NCI-H460 (cell line): ENCODE measurements at places on chromosomes 1 and 21.

DNA sequence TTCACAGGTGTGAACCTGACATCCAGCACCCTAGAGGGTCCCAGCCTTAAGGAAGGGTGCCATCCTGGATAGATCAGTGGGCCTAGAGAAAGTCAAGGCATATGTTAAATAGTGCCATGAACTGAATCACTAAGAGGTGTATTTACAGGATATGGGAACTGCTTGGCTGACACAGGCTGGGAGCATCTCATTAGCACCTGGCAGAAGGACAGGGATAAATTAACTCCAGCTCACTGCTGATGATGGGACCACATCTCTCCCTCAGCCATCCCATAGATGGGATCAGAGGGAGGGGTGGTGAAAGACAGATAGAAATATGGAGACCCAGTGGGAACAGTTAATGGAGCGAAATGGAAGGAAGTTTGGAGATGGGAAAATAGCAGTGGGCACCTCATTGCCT lies 122.0 kb downstream of the IGSF21 start:
- no peak for DNase-seq

GRCh38 chr1:187744665-187745064 lies 915.9 kb downstream of the PLA2G4A start:
- DNase-seq, result no peak

GRCh38 chr1:87707411-87707810 lies 378.7 kb downstream of the LMO4 start:
- DNase-seq, result no peak

GRCh38 chr1:100076744-100077143 lies 56.0 kb downstream of the SASS6 start:
- no peak for DNase-seq

- DNase-seq, result no peak
Measured at GRCh38 chr1:1432951-1433803, 2.3 kb upstream of the VWA1 start.

GRCh38 chr1:155967341-155968050 lies 10.9 kb downstream of the ARHGEF2 start:
- DNase-seq, result no peak

DNA sequence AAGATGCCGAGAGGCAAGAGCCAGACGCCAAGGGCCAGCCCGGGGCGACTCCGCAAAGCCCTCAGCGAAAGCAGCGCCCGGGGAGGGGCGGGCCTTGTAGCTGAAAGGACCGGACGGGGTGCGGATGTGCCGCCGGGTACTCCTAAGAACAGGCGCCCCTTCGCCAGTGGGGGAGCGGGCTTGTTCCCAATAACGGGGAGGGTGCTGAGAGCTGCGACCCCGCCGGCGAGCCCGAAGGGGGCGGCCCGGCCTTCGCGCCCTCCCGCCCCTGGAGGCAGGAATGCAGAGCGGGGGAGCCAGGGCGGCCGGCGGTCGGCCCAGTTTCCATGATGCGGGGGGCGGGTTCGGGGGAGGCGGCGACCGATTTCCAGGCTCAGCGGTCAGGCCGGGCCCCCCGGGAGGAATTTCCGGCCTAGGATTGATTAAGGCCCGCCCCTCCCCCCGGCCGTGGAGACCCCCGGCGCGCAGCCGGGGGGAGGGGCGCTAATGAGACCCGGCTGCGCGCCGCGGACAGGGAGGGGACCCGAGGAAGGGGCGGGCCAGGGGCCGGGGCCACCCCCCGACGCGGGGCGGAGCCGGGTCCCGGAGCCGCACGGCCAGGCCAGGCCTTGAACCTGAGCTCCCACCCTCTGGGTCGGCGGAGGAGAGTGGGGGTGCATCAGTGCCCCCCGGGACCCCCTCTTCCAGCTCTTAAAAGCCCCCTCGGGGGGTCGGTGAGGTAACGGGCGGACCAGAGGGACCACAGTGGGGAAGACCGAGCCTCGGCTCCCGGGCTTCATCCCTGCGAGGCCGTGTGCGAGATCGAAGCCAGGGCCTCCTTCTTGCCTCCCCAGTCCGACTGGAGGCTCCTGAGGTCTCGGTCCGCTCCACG lies 898 bp upstream of the TMEM200B start:
- peak; percentile 28 for DNase-seq

GRCh38 chr1:45340816-45341466 lies 701 bp upstream of the MUTYH start:
- no peak for DNase-seq

DNA sequence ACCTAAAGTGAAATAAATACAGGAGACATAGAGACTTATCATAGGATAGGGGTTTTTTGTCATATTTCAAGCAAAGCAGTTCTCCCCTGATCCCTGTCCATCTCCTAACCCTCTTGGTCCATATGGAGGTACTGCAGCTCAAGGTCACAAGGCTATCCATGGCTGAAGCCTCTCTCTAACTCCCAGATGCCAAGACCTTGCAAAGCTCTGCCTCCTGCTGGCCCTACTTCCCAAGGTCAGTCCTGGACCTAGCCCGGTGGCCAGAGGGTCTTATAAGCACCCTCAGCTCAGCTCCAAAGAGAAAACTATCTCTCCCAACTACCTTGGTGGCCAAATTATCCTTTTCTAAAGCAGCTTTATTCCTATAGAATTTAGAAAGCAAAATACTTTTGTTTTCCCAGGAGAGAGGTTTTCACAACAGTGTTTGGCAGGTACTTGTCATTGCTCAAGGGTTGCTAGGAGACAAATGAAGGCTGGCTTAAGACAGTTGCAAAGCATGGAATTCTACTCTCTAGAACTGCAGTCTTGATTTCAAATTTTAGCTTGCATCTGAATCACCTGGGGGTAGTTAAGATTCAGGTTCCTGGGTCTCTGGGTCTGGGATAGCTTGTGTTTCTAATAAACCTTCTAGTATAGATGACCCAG lies 121.5 kb downstream of the XCL2 start:
- no peak for DNase-seq

- DNase-seq, result no peak
Measured at GRCh38 chr1:66552287-66552686, 18.3 kb downstream of the SGIP1 start.

DNA sequence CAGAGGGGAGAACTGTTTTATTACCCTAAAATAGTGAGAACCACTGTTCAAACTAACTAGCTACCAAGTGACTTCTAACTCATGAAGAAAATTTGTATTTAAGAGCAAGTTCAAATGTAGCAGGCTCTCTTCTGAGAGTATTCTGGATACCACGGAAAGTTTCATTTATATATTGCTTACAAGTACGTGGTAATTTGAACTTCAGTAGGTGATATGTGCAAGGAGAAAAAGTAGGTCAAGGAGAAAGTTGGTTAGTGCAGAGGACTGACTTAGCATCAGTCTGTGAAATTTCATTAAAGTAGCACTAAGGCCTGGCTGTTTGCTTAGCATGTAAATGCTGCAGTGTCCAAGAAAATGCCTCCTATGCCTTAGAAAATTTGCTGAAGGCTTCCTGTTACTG lies 16.7 kb downstream of the SERPINC1 start:
- DNase-seq, result no peak

- no peak for DNase-seq
Measured at GRCh38 chr1:36321119-36321951, 2.1 kb downstream of the EVA1B start.

DNA sequence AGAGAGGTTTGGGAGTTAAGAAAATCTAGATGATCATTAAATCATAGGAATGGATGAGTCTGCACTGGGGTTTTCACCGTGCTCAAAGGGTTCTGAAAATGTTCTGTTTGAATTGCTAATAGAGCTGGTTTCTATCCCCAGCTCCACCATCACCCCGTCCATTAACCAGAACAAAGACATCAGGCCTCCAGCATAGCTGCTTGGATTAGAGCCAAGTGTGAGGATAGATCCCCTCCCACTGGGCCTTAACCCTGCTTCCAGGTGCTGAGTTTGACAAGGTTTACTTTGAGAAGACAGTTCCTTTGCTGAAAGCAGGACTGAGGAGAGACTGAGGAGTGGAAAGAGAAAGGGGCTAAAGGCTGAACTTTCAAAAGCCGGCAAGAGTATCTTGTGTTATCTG lies 48.3 kb downstream of the MPZL1 start:
- DNase-seq, result no peak

DNA sequence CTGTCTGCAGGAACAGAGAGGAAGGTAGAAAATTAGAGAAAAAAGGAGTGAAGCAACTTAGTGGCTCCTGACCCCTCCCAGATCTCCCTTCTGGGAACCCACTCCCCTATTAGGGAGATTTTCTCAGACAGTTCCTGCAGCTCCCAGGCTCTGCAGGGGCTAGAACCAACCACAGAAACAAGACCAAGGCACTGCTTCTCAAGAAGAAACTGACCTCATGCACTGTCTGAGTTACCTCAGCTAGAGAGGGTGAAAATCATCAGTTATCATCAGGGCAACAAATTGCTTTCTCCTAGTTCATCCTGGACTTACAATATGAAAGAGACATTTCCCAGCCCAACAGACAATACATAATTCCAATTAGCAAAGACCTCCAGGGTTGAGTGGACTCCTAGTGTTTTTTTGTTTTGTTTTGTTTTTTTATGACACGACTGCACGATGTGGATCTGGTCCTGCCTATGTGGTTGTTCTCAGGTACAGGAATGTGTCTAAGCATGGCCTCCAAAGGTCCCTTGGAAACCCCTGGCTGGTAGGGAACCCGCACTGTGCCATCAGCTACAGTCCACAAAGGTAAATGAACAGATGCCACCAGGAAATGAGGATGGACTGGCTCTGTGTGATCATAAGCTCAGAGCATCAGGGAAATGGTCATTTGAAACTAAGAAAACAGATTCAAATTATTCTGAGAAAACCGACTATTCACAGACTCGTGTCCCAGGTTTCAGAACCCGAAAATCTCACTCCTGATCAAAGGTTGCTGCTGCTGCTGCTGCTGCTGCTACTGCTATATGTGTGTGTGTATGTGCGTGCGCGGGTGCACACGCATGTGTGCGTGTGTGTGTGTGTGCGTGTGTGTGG lies 65.3 kb downstream of the LAMC2 start:
- no peak for DNase-seq

DNA sequence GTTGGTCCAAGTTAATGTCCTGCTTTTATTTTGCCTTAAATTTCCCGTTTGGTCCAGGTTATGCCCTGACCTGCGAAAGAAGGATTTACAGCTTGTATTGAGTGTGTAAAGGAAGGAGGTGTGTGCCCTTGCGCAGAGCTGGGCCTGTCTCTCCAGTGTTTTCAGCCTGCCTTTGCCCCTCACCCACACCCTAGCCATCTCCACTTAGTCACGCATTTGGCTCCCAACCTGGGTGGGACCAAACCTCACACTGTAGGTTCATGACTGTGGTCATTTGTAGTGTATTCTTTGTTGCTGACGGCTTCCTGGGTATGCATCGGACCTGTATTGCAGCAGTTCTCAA lies 572 bp upstream of the SRSF10 start:
- DNase-seq, result peak; percentile 73

DNA sequence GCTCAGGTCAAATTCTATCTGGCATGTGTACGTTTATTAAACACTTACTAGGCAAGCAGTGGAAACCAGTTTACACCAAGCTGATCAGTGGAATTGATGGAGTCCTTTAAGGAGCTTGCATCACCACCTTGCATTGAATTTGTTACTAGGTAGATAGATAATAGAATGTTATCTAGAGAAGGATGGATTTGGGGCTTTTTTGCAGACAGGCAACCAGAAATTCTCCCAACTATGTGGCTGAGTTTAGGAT lies 44.9 kb downstream of the HHAT start:
- DNase-seq, result no peak

GRCh38 chr1:4784761-4785160 lies 130.4 kb downstream of the AJAP1 start:
- DNase-seq, result no peak

GRCh38 chr1:30618335-30618747 lies 105.0 kb downstream of the MATN1 start:
- no peak for DNase-seq

DNA sequence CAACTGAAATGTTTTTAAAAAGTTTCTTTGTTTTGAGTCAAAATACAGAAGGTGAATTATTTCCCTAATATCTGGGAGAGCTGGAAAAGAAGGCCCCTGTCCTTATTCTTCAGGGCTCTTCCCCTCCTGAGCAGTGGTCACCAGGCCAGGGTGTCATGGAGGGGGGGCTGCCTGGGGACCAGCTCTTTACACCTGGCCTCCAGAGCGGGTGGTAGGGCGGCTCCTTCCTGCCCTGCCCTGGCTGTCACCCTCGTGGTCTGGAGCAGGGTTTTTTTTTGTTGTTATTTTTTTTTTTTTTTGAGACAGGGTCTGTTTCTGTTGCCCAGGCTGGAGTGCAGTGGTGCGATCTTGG lies 6.6 kb downstream of the SKI start:
- DNase-seq, result no peak

DNA sequence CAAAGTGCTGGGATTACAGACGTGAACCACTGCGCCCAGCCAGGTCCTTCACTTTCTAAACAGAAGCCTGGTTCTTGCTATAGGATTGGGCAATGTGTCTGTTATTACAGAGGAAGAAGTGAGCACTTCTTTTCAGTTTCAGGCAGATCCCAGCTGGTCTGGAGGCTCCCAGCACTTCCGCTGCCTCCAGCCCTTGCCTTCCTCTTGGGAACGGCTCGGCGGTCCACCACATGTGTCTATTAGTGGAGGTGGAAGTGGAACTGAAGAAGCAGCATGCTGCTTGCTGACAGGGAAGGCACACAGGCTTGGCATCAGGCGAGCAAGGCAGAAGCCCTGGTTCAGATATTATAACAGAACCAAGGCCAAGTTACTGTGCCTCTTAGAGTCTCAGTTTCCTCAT lies 17.0 kb downstream of the MKNK1 start:
- DNase-seq, result no peak

GRCh38 chr1:171881442-171881841 lies 40.1 kb downstream of the DNM3 start:
- DNase-seq, result no peak

GRCh38 chr21:34073749-34074282 lies 438 bp downstream of the MRPS6 start:
- peak; percentile 13 for DNase-seq

- no peak for DNase-seq
Measured at GRCh38 chr1:17539118-17539476, 401 bp upstream of the ARHGEF10L start.

DNA sequence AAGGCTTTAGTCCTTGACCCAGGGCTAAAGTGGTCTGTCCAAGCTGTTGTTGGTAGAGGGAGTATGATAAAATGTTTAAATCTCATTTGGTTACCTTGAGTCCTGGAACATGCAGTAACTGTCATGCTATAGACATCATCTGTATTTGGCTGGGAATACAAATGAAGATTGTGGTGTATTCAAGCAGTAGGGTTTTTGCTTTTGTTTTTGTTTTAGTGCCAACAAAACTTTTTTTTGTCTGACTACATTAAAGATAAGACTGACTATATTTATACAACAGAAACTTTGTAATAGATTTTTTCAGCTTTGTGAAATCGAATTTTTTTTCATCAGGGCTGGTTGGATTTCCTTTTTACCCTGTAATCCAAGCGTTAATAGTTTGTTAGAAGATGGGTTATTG lies 7.4 kb upstream of the SARS1 start:
- DNase-seq, result no peak

- DNase-seq, result no peak
Measured at GRCh38 chr1:226798427-226799411, 59.6 kb upstream of the ITPKB start.

GRCh38 chr1:58620926-58621325 lies 43.9 kb upstream of the TACSTD2 start:
- no peak for DNase-seq

GRCh38 chr21:29638138-29638537 lies 301.7 kb downstream of the GRIK1 start:
- no peak for DNase-seq
